ENCODE measurements at places on chromosomes 11 and 22. TPM values are rescaled to one million over a fixed set of nuclear protein-coding genes. Genes with fewer than 3 reads are reported as not detected.

PYGM gene
- 0.99 TPM for total RNA-seq

PHF21B gene
- total RNA-seq, result 0.53 TPM

LYVE1 gene
- not detected for total RNA-seq

BTG4 gene
- not detected for total RNA-seq

RAB39A gene
- 0.21 TPM for total RNA-seq

GTSE1 gene
- 34.3 TPM for total RNA-seq

TRIM66 gene
- total RNA-seq, result 26.7 TPM
